Thoracic aorta (tissue), 2 donors: ENCODE measurements at places on chromosomes 12 and 14.

DNA sequence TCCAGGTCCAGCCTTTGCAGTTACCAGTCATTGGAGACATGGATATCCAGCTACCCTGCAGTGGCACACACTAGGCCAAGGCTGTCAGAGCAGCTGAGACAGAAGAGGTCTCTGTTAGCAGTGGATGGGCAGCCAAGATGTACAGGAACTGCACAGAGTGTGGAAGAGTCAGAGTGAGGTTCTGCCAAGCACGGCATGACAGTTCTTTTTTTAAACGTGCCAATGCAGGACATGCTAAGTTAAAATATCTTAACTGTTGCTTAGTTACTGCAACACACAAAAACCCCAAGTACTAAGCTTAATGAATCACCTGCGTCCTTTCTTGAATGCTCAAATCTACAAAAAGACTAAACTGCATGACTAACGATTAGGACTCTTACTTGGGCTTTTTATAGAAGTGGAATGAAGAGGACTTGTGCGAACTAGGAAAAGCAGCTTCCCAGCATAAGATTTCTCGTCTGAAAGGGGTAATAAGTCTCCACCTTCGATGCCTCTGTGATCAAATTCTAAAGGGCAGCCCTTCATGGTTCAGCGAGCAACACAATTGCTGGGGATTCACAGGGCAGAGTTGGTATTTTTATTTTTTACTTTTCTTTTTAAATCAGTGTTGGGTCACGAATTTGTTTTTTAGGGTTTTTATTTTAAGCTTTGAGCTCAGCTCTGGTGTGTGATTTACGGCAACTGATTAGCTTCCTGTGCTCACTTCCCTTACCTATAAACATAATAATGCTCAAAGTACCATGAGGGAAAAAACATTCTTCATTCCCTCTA is 20.6 kb downstream of the MAPK1IP1L start:
- DNase-seq: peak; percentile 22

GRCh38 chr12:131914179-131914702 is 14.8 kb upstream of the PUS1 start:
- DNase-seq: no peak

DNA sequence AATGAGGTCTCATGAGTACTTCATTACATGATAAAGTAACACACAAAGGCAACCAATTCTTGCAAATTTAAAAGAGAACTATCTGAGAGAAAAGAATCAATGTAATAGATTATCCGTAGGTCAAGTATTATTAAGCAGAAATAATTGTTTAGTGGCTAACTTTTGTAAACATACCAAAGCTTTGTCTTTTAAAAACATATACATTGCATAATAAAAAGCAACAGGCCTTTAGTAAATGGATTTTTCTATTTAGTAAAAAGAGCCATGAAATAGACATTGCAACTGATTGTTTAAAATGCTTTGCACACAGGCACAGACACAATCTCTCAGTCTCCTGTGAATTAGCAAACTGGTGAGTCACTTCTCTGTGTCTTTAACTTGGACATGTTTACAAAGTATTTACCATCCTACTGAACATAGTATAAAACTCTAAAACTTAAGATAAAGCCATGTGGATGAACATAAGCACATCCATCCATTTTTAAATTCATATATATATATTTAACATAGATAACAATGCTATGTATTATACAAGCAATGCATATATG is 518.7 kb upstream of the MGAT4C start:
- no peak for DNase-seq

GRCh38 chr14:103633391-103633790 is 4.4 kb downstream of the KLC1 start:
- DNase-seq: no peak

GRCh38 chr14:103137689-103138300 is 14.5 kb downstream of the TNFAIP2 start:
- no peak for DNase-seq

- no peak for DNase-seq
These were observed 7.5 kb downstream of the NTF3 start for GRCh38 chr12:5439371-5439771.

- no peak for DNase-seq
These were observed 53.3 kb downstream of the WDR20 start for GRCh38 chr14:102192840-102193502.

- no peak for DNase-seq
These were observed 8.3 kb downstream of the SLC4A8 start for GRCh38 chr12:51432921-51433320.

DNA sequence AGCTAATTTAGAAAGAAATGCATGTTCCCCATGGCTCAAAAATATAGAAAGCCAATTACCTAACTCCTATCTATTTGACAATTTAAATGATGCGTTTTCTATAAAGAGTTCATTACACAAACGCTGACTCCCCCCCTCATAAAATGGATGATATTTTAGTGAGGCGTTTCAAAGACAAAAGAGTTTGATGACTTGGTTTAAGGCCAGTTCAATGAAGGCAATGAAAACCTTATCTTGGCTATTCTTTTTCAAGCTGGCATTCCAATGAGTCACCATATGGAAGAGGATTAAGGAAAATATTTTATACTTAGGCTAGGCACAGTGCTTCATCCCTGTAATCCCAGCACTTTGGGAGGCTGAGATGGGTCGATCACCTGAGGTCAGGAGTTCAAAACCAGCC is 62.7 kb downstream of the HMGA2 start:
- DNase-seq: no peak

GRCh38 chr14:90512329-90512991 is 115.6 kb downstream of the CALM1 start:
- DNase-seq: no peak

DNA sequence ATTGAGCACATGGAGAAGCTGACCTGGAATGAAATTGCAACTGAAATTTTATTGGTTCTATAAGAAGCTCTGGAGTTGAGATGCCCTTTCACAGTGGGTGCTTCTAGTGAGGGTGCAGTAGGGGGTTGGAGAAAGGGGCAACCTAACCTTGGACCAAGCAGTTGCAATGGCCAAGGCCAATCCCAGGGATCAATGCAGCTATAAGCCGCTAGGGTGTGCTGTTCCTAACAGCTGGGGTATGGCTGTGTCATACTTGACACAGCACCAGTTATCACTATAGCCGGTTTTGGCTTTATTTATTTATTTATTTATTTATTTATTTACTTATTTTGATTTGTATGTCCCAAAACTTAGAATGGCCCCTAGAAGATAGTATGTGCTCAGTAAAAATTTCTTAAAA is 505.9 kb downstream of the FLRT2 start:
- DNase-seq: no peak

- DNase-seq: no peak
These were observed 685 bp downstream of the GRIN2B start for GRCh38 chr12:13980538-13981295.

- no peak for DNase-seq
These were observed 17.0 kb downstream of the RITA1 start for GRCh38 chr12:113202300-113203075.

- DNase-seq: no peak
These were observed at the start of gene CCDC60 for GRCh38 chr12:119334430-119335170. CCDC60 (plus strand) TSS chr12:119334729; CDS start chr12:119335177, 448 bp downstream.

- no peak for DNase-seq
These were observed 27.6 kb downstream of the KITLG start for GRCh38 chr12:88552610-88553079.

DNA sequence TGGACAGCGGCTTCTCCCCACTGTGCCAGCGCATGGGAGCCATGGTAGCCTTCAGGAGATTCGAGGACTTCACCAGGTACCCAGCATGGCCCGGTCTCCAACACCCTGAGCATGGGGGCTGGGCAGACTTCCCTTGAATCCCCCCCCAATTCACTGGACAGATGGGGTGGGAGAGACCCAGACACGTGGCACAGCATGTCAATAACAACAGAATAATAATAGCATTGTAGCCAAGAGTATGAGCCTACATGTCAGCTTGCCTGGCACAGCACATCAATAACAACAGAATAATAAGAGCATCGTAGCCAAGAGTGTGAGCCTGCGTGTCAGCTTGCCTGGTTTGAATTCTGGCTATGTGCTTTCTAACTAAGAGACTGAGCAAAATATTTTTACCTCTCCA is 76.4 kb downstream of the FOXN4 start:
- no peak for DNase-seq

DNA sequence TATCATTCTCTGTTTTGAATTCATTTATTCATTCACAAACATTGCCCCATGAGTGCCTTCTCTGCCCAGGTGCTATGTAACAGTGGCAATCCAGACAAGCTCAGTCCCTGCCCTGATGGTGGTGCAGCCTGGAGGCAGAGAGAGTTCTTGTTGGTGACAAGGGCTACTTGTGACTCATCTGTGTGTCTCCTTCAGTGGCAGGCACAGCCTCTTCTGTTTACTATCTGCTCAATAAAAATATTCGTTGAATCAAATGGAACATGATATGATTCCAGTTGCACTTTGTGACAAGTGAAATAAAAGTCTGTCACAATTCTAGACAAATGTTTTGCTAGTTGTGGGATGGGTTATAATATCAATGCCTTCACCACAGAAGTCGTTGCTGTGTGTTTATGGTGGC is 20.6 kb upstream of the CPM start:
- no peak for DNase-seq

DNA sequence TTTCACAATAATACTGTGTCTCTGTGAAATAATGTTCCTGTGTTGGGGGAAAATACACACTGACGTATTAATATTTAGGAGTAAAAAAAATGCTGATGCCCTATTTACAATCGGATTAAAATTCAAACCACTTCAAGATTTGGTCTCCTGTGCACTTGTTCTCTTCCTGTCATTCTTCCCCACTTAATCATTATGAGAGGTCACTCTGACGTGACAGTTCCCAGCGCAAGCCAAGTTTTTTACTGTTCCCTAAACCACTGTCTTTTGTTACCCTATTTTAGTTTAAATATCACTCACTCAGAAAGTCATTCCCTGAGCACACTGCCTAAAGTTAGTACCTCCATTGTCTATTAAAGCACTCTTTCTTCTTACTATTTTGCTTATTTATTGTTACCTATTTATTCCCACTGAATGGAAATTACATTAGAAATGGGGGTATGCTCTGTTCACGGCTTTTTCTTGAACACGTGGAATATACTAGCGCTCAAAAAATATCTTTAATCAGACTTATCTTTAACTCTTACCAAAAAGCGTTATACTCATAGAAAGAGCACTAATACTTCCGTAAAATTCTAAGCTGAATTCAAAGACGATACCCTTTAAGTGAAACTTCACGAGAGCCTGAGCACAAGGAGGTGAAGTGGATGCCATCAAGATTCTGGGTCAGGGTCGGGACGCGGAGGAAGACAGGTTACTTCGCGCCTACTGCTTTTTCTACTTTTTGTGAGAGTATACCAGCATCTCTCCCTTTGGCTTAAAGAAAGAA is 670 bp upstream of the PSMA3 start:
- DNase-seq: no peak

GRCh38 chr12:90984114-90984513 is 20.7 kb downstream of the EPYC start:
- DNase-seq: no peak

GRCh38 chr12:92362785-92363184 is 217.1 kb upstream of the BTG1 start:
- DNase-seq: no peak
